AG09309 (cell line): ENCODE measurements at places on chromosomes 16 and 17.

DNA sequence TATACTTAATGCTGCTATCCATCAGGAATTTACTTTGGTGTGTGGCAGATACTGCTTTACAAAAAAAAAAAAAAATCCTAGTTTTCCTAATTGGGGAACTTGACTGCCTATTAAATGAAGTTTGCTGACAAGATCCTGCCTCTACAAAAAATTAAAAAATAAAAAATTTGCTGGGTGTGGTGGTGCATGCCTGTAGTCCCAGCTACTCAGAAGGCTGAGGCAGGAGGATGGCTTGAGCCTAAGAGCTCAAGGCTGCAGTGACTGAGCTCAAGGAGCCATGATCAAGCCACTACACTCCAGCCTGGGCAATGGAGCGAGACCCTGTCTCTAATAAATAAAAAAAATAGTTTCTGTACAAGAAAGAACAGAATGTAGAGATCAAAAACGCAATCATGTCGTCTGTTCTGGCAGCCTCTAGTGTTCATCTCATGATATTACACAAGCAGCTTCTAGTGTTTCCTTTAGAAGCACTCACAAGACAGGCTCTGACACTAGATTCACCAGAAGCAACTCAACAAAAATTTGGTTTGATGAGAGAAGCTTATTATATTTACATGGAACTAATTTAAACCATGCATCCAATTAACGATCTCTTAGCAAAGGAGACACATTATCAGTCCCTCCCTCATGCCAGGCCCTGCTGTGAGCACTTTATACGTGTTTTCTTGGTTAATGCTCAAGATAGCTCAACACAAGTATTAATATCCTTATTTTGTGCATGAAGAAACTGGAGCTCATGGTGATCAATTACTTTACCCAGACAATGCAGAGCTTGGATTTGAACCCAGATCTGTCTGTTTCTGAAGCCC, 6.8 kb upstream of the KRTAP17-1 start:
- peak; percentile 68 for DNase-seq

- no peak for DNase-seq
Observed at GRCh38 chr17:6501359-6501758, 55.0 kb downstream of the PITPNM3 start.

- DNase-seq: no peak
Observed at GRCh38 chr16:1670866-1671265, 7.2 kb upstream of the JPT2 start.

GRCh38 chr16:28830531-28830930, 7.7 kb downstream of the ATXN2L start:
- DNase-seq: no peak

GRCh38 chr17:32453370-32453769, 9.1 kb downstream of the PSMD11 start:
- DNase-seq: no peak

- DNase-seq: no peak
Observed at GRCh38 chr17:64781014-64781756, 119.1 kb upstream of the SMURF2 start.
